ENCODE measurements at places on chromosomes 7 and 10.

GRCh38 chr7:75638594-75639070, 100.1 kb downstream of the HIP1 start:
- no peak for DNase-seq

GRCh38 chr7:36390199-36391090, 783 bp downstream of the ANLN start:
- DNase-seq = peak; percentile 76

GRCh38 chr7:4799508-4800268, 24.3 kb downstream of the AP5Z1 start:
- DNase-seq = no peak

- DNase-seq = no peak
Measured at GRCh38 chr7:133056370-133057238, 25.3 kb downstream of the CHCHD3 start.

DNA sequence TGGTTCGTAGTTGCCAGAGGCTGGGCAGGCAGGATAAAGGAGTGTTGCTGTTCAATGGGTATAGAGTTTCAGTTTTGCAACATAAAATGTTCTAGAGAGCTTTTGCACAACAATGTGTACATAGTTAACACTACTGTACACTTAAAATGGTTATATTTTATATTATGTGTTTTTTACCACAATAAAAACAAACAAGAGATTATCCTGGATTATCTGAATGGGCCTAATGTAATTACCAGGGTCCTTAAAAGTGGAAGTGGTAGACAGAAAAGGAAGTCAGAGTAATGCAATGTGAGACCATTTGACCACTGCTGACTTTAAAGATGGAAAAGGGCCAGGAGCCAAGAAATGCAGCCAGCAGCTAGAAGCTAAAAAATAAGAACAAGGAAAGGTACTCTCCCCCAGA, 159.7 kb downstream of the SGMS1 start:
- DNase-seq = no peak

GRCh38 chr7:52257890-52258289, 777.5 kb upstream of the POM121L12 start:
- no peak for DNase-seq

DNA sequence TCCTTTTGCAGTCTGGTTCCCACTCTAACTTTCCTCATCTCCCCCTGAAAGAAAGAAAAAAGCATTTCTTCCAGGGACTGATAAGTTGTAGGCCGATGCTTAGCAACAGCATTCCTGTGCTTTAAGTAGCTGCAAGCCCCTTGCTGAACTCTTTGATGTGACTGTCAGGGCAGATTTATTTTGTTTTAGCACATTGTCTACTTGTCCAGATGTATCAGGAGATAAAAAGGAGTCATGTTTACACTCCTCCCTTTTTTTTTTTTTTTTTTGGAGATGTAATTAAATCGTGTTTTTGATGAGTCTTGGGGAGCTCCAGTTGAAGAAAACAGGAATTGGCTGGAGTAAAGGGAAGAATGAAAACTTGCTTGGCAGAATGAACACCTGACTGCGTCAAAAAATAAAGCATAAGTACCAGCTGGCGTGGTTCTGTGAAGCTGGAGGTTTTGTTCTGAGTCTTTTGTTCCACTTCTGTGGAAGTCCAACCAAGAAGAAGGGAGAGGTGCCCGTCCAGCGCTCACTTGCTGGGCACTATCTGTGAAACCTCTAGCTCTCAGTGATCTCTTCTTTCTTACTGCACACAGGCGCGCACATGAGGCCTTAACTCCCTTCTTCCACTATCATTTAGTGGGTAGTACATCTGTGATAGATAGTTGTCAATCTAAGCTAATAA, 871.7 kb downstream of the LRMDA start:
- DNase-seq = no peak

GRCh38 chr10:119346095-119346832, 138.9 kb downstream of the GRK5 start:
- no peak for DNase-seq

- no peak for DNase-seq
Measured at GRCh38 chr10:29067161-29067560, 221.7 kb upstream of the LYZL1 start.

GRCh38 chr10:21526860-21527597, 1.5 kb upstream of the SKIDA1 start:
- no peak for DNase-seq

GRCh38 chr10:78742730-78743615, 325.8 kb upstream of the ZMIZ1 start:
- DNase-seq = no peak

- no peak for DNase-seq
Measured at GRCh38 chr10:68139448-68140272, 30.4 kb downstream of the MYPN start.

- DNase-seq = no peak
Measured at GRCh38 chr10:33260403-33261149, 73.9 kb downstream of the NRP1 start.

Data from kidney epithelial cell (primary cell).